ENCODE measurements at places on chromosomes 3 and 15.

- DNase-seq: peak; percentile 24
These were observed 40.2 kb upstream of the IDH2 start for GRCh38 chr15:90142216-90143165.

DNA sequence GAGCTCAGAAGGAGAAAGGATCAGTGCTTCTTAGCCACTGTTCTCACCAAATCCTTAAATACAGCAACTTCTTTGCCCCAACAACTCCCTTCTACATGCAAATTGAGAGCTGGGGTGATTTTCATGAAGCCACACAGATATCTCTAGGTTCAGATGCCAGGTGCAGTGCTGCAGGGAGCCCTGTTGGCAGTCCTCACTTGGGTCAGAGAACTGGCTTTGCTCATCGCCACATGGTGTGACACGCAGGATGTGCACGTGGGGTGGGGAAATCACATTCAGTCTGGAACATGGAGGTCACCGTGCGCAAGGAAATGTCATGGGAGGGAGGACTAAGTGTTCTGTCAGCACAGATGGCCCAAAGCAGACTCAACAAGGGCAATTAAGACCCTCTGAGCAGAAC lies 103.8 kb downstream of the WDR76 start:
- no peak for DNase-seq

GRCh38 chr3:52891615-52892081 lies 5.7 kb downstream of the STIMATE start:
- DNase-seq: peak; percentile 58

DNA sequence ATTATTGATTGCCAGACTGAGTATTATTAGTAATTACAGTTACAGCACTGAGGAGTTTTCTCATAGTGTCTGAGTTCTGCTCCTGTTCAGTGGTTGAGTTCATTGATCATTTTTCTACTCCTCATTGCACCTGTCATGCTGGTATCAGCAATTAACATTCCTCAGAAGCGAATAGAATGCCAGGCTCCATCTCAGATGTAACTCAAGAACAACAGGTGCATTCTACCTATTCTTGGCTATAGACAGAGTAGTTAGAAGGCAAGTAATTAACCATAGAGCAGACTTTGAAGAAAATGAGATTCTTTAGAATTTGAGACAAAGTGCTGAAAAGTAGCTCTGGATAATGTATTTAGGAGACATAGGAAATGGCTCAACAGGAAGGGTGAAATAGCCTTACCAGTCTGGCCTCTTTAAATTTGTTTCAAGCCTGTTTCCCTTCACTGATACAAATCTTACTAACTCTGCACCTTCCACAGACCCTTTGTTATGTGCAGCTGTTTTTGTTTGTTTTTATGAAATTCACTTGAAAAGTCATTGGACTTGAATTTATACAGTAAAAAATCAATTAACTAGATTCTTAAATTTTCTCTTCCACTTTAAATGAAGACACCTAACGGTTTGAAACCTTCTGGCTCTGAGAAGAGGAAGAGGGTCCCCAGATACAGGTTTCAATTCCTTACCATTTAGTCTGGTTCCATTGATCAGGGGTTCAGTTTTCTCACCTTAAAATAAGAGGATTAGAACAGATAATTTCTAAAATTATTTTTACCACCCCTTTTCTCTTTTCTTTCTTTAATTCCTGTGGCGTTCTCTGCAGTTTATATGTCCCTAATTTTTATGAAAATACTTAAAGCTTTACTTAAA lies 109.6 kb downstream of the FNDC3B start:
- DNase-seq: no peak

DNA sequence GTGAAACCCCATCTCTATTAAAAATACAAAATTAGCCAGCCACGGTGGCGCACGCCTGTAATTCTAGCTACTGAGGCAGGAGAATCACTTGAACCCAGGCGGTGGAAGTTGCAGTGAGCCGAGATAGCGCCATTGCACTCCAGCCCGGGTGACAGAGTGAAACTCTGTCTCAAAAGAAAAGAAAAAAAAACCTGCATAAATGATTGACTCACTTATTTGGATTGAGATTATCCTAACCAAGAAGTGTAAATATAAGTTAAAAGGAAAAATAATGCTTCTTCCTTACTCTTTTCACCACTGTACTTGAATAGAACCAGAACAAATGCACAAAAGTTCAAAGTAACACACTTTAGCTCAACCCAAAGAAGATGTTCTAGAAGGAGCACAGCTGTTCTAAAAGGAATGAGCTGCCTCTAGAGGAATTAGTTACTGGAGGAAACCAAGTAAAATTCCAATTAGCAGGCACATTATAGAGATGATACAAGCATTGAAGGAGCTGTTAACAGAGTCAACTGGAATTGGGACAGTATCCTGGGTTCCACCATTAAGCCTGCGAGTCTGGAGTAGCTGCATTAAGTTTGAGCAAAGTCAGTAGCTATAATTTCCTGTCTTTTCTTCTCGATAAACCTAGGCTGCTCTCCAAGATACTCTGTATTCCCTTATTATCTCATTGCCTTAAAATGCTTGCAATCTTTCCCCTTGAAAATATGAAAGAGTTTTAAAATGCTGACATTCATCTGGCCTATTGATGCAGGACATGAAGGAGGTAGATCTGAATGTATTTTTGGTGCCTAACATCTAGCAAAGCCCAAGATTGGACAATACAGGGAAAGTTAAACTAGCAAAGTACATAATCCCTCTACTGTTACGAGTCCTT lies 9.5 kb downstream of the MTHFS start:
- no peak for DNase-seq

- DNase-seq: no peak
These were observed 270.6 kb downstream of the CLSTN2 start for GRCh38 chr3:140205598-140205997.

DNA sequence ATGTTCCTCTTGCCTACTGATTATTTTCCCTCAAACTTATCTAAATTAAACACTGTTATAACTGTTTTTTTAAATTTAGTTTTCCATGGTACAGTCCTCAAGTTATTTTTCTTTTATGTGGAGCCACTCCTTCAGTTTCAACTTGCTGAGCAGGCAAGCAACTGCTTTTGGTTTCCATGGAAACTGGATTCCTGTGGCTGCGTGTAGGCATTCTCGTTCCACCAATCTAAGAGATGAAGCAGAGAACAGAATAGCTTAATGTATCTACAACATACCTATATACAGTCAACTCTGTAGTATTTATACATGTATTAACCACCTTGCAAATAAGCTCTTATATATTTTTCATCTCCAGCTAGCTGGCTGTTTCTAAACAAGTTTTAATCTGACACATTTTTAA lies 25.8 kb upstream of the ANXA2 start:
- no peak for DNase-seq

GRCh38 chr3:39291903-39292329 lies 12.1 kb upstream of the CX3CR1 start:
- DNase-seq: peak; percentile 76

DNA sequence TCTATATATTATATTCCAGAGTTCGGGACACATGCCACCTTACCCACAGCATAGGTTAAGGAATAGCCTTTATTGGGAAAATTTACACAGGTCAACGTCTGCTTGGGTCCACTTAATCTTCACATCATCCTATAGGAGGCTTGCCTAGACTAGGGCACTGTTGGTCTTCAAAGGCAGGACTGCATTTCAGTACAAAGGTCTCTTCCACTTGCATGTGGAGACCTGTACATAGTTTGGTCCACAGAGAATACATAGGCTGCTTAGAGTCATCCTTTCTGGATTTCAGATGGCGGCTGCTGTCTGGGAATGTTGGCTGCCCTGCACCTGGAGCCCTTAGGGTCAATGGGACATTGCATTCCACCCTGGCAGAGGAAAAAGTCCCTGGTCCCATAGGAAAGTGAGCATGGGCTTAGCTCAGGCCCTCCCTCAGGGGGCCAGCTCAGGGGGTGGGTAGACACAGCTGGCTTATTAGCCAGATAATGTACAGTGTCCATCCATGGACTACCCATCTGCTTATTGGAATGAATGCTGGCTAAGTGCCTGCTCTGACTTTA lies 75.3 kb upstream of the TGFBR2 start:
- no peak for DNase-seq

DNA sequence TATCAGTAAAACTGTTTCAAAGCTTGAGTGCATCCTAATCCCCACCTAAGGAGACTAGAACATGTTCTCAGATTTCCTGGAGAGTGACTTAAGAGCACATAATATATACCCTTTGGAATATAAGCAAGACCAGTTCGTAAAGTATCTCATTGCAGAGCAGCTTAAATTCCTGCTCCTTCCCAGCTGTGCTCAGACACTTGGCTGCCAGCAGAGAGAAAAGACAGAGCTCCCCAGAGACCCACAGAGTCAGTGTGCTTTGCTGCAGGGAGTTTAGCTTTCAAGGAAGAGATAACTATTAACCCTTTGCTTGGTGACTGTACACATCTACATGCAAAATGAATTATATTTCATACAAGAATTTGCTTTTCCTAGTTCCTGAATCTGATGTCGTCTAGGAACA lies 338.1 kb upstream of the ARHGEF26 start:
- no peak for DNase-seq

DNA sequence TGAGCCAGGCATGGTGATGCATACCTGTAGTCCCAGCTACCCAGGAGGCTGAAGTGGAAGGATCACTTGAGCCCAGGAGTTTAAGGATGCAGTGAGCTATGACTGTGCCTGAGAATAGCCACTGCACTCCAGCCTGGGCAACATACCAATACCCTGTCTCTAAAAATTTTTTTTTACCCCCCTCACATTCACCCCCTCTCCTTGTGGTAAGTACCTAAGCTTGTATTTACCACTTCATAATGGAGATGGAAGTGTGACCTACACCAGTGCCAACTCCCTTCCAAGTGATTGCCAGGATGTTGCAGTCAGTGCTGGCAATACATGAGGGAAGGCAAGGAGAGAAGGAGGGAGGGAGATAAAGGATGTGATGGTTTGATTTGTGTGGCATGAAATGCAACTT lies 84.2 kb downstream of the LRRC28 start:
- DNase-seq: no peak

DNA sequence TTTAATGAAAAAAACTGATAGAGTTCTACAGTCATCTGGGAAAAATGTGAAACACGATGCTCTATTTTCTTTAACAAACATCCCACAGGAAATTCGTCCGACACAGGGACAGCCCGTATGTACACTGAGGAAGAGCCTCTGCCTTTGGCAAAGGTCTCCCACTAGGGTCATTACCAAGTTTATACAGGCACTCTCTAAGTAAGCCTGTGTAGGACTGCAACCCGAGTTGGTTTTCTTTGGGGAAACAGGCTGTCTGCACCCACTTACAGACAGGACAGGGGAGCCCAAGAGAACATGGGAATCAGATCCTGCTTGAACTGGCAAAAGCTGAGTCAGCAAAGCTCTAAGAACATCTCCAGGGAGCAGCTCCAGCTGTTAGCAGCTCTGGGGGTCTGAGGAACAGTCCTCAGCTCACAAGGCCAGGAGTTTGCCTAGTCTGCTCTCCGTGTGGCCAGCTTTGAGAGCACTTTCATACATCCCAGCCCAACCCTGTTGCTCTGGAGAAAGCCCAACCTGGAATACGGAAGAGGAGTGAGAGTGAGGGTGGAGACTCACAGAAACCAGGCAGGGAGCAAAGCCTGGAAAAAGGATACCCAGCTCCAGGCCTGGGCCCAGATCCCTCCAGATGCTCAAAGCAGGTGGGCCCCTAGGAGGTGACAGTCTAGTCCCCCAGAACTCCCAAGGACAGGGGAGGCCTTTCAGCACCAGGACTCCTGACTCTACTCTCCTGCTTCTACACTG lies 1.9 kb downstream of the TBC1D2B start:
- DNase-seq: no peak

GRCh38 chr15:52709187-52709981 lies 30.2 kb upstream of the ATOSA start:
- DNase-seq: no peak

DNA sequence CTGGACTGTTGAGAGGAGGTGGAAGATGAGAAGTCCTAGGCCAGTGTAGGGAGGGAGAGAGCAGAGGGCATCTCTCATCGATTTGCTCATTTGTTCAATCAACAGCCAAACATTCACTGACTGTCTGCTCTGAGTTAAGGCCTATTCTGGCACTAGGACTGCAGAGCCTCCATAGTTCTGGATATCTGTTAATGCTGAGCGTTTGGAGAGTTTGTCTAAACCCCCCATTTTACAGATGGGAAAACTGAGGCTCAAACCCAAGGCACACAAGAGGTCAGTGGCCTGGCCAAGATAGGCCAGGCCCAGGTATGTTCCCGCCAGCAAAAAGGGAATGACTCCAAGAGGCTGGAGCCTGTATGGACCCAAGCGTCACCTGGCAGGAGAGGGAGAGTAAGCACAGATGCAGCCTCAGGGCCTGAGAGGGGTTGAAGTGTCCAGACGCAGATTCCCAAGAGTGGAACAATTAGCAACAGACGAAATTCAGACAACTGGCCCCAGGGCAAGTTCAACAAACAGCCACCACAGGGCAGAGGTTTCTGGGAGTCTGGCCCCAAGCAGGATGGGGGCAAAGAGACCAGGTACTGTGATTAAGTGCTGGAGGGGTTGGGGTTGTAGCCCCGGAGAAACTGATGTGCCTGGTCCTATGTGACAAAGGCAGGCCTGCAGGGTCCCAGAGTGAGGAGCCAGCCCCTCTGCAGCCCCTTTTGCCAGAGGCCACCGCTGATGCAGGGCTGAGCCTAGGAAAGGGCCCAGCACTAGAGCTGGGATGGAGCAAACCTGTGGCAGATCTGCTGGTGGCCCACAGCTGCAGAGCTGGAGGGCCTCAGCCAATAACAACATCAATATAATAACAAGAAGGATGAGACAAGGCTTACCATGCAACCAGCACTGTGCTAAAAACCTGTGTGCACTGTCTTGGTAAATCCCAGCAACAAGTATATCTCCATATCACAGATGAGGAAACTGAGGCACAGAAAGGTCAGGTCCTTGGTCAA lies 245.1 kb upstream of the TLE3 start:
- DNase-seq: no peak

- no peak for DNase-seq
These were observed 7.3 kb downstream of the ILDR1 start for GRCh38 chr3:122014741-122015140.

- DNase-seq: no peak
These were observed 2.2 kb downstream of the EFHB start for GRCh38 chr3:19931767-19932188.

DNA sequence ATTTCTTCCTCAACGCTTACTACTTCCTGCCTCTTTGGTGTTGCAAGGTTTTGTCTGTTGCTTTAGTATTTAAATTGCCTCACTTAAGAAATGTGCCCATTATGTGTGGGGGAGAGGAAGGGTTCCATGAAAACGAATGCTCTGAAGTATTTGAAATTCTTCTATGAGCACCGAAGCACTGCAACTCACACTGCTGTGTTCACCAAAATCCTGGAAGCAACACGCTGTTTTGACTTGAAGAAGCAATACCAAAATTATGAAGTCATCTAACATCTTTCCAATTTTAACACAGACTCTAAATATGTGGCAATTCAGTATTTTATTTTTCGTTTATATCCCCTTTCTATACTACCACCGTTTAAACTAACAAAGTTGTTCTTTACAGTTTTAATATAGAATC lies 101.5 kb downstream of the RBMS3 start:
- DNase-seq: no peak

- no peak for DNase-seq
These were observed 174.2 kb upstream of the STT3B start for GRCh38 chr3:31358473-31359070.

GRCh38 chr15:89652131-89652530 lies 3.1 kb downstream of the KIF7 start:
- DNase-seq: no peak

Measured in lower lobe of right lung (tissue), 2 donors.